ENCODE measurements at places on chromosomes 3 and 15. TPM values are rescaled to one million over a fixed set of nuclear protein-coding genes. Genes with fewer than 3 reads are reported as not detected.

C2CD4A gene
- not detected for polyA plus RNA-seq

- DNase-seq, result no peak
Measured at GRCh38 chr3:125207949-125208568, 4.5 kb downstream of the SLC12A8 start.

RARRES1 gene
- 0.11 TPM for polyA plus RNA-seq

CTXND1 gene
- polyA plus RNA-seq, result not detected

DNA sequence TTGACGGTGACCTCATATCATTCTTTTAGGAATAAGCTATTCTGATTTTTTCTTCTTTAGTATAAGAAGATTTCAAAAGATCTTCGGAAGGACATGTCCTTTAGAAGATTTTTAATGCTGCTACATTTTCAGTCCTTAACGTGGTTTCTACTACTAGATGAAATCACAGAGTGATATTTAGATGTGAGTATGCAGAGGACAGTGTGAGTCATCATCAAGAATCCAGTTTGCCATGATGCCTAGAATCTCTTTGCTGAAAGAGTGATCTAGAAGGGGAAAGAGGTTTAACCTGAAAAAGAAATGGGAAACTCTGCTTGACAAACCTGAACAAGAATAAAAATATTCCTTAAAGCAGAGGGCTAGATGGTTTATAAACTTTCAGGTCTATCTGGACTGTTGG is 43.2 kb downstream of the SLC7A14 start:
- DNase-seq, result no peak

GRCh38 chr3:19229086-19229485 is 80.8 kb downstream of the KCNH8 start:
- no peak for DNase-seq

- no peak for DNase-seq
Measured at GRCh38 chr3:115397433-115397832, 225.9 kb upstream of the GAP43 start.

DNA sequence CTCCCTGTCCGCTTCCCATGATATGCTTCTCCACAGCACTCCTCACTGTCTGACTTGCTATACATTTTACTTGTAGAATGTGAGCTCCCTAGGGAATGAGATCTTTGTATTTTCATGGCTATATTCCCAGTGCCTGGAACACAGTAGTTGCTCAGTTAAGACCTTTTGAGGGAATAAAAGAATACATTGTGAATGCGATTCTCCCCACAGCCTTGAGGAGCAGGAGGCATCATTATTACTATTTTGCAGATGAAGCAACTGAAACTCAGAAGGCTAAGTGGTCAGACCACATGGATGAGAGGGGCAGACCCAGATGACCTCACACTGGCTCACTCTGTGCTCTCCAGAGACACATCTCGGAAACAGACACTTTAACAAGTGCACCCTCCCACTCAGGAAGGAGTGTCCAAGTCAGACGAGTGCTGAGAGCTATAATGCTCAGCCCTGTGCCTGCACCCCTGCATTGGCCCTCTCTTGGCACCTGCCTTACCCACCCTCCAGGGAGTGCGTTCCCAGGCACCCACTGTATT is 46.8 kb downstream of the SST start:
- no peak for DNase-seq

All from SK-N-SH (cell line).